ENCODE measurements at places on chromosomes 4 and X.

DNA sequence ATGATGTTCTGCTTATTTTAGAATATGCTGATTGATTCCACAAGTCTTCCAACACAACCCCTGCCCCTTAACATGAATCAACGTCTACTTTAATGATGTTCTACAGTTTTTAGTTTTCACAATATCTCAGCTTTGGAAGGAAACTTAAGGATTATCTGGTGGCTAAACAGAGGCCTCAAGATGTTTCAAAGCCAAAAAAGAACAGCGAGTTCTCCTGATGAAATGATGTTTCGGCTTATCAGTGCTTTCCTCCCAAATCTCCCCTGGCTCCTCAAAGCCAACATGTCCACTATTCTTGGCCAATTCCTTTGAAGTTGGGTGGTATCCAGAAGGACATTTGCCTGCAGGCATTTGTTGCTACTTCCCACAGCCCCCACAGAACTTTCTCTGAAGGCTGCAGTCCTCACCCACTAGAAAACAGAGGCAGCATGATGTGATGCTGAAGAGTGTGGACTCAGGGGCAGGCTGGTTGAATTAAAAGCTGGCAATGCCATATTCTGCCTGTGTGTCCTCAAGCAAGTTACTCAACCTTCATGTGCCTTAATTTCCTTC lies 87.3 kb downstream of the ADGRG4 start:
- DNase-seq, result no peak

- DNase-seq, result peak; percentile 14
These were observed 39.0 kb downstream of the GUCY1A1 start for GRCh38 chr4:155705664-155706063.

DNA sequence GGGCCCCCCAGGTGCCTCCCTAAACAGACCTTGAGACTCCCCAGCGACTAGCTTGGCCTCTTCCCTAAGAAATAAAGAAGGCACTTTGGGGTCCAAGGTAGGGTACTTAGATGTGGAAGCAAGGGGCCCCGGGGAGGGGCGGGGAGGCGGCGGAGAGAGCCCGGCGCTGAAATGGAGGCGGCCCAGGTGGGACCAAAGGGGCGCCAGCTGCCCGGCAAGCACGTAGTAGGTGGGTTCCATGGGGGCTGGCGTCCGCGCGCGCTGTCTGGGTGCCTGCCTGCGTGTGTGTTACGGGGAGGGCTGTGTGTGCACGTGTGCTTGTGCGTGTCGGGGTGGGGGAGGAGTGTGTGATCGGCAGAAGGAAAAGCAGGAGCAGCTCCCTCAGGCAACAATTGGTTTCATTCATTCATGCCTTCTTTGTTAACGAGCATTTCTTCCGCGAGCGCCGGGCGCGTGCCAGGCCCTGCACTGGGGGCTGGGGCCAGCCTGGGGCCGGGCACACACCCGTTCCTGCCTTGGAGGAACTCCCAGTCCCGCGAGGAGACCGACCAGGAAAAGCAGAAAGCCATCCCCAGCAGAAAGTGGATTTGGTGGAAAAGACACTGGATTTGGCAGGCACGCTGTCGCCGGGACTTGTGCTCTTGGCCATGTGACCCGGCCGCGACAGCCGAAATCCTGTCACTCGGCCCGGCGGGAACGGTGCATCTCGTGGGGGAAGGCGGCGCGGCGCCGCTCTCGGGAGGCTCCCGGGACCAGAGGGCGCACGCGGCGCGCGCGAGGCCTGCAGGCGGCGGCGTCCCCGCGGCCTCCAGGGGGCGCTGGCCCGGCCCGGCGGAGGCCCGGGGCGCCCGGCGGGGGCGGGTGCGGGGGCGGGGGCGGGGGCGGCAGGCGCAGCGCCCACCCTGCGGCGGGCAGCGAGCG lies 3.3 kb upstream of the DUSP9 start:
- no peak for DNase-seq

GRCh38 chr4:123812066-123812390 lies 415.4 kb downstream of the SPRY1 start:
- DNase-seq, result no peak

DNA sequence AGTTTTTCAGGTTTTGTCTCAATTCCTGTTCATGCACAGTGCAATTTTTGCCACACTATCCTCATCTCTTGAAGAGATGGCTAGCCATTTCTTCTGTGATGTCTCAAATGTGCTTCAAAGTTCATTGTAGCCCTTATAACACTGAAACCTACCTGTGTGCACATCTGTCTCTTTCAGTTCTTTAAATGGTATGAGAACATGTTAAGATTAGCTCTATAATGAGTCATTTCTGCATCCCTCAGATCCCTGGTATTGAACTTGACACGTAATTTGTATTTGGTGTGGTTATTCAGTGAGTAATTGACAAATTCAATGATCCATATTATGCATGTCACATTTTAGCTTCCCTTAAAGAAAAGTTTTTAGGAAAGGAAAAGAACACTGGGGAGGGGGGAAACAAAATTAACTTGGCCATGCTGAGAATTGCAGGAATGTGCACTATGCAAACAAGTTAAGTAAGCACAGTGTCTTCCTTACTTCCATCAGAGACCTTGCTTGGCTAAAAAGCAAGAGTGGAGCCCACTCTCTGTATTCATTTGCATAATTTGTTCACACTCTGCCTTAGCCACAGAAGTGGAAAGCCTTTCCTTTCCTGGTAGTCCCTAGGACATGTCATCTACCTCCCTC lies 659.8 kb upstream of the MAGEB2 start:
- DNase-seq, result no peak

- no peak for DNase-seq
These were observed 113.5 kb upstream of the USP9X start for GRCh38 chrX:40971736-40972135.

DNA sequence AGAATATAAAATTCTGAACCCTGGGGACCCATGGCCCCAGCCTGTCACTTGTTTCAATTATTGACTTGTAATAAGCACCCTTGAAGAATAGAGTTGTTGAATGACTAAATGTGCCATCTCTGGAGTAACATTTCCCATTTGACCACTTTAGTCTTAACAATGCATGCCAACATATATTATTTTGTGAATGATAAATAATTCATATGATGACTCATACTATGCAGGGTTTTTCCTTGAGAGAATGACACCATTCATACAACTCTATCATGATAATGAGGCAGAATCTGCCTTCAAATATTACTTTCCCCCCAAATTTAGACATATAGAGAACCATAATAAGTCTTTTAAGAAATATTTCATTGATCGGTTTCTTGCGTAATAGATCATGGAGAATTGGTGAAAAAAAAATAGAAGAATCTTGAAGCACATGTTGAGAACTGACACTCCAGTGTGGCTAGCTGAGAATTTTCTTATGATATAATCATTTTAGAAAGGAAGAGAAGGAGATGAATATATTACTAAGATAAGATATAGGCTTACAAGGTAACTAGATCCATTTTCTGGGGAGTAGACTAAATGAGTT lies 404.5 kb downstream of the GRXCR1 start:
- no peak for DNase-seq

GRCh38 chr4:51998837-51999236 lies 21.3 kb downstream of the LRRC66 start:
- DNase-seq, result no peak

DNA sequence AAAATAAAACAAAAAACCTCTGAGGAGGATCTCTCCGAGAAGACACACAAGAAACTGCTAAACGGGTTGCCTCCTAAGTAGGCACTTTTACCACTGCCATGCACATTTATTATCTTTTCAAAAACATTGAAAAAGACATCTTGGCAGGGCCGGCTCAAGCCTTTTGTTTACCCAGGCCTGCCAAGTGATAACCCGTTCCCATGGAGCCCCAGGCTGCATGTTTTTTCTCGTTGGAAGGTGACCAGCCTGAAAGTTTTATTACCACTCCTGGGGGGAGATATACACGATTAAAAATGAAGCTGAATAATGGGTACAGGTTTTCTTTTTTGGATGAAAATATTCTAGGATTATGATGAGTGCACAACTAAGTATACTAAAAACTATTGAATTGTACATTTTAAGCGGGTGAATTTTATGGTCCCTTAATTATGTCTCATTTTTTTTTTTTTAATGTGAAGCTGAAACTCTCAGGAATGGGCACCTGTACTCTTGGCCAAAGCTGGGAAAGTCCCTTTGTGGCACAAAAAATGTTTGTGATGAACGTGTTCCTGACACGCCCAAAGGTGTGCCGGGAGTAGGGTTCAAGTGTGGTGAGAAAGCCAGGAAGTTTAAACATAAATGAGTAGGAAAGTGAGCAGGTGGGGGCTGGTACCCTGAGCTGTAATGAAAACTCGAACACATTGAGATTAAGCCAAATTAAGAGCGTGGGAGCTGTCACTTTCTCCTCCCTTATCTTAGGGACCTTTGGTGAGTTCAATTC lies 1.5 kb upstream of the MAP7D2 start:
- DNase-seq, result no peak

GRCh38 chrX:49117581-49117980 lies 6.0 kb downstream of the GPKOW start:
- no peak for DNase-seq

DNA sequence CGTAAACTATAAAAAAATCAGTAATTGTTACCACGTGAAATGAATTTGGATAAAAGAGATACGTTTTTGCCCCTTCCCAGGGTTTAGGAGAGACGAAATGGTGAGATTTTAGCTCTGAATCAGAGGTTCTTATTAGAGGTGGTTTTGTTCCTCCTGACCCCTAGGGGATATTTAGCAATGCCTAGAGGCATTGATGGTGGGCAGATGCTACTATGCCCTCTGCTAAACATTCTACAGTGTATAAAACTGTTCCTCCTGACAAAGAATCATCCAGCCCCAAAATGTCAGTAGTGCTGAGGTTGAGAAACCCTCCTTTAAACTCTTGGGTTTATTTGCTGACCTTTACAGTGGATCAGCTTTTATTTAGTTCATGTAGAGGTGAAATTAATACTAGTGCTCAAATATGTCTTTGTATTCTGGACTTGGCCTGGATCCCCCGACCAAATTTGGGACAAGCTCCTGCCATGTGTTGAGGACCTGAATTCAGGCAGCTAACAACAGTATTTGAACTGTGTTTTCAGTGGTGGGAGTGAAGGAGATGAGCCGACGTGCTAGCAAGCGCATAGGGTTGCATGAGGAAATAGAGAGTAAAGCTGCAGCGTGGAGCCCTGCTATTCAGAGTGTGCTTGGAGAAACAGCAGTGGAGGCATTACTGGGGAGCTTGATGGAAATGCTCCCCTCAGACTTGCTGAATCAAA lies 126.1 kb downstream of the PTTG2 start:
- no peak for DNase-seq

DNA sequence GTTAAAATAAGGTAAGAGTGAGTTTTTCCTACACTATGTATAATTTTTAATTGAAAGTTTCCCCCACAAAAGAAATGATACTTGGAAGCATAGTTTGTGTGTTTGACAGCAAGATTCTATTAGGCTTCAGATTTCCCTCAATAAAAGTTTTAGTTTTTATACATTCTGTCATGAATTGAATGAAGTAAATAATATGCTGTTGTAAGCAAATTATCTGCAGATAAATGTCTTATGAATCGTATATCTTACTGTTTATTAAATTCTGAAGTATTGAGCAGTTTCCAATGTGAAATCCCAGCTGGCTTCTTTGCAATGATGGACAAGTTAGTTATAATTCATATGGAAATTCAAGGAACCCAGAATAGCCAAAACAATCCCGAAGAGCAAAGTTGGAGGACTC lies 33.5 kb downstream of the RS1 start:
- DNase-seq, result no peak

DNA sequence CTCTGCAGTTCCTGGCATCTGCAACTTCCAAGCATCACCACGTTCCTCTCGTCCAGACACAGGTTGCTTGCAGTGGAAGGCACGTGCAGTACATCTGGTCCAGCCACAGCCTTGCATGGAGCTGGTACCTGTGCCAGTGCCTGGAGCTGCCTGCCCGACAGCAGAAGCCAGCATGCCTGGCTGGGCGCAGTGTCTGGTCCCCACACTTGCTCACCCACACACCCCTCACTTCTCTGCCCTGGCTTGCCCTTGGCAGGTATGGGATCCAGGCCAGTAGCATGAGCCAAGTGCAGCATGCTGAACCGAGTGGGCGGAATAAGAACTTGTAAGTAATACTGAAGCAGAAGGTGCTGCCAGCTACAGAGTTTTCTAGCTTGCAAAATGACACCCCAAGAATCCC lies 39.9 kb downstream of the SH3BGRL start:
- DNase-seq, result no peak

DNA sequence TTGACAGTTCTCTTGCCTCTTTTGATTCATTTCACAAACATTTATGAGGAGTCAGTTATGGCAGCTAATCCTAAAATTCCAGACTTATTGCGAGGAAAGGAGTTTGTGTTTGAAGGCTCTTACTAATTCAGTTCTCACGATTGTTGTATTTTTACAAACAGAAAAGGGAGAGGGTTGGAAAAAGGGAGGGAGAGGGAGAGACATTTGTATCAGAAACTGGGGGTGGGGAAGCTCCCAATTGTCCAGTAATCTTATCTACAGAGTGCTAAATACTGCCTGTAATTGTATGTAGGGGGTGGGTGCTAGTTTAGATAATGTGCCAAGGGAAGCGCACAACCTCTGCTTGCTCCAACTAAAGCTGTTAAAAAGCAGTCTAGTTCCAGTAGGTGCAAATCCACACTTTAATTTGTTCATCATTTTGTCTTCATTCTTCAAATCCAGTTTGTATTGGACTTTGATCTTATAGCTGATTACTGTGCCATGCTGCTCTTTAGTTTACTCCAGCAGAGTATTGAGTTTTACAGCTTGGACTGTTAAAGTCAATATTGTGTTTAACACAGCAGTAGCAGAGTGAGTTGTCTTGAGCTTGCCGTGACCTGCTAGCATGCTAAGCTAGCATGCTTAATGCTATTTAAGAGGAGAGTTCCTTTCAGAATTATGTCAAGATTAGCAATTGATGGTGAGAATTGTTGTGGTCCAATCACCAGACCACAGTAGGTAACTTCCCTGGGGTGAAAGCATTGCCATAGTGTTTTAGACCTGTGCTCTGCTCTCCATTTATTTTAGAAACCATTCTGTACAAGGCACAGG lies 13.9 kb downstream of the FNIP2 start:
- DNase-seq, result no peak

- peak; percentile 46 for DNase-seq
These were observed 241.2 kb downstream of the ARHGAP24 start for GRCh38 chr4:85715991-85716737.

GRCh38 chrX:73577361-73577760 lies 14.4 kb downstream of the CHIC1 start:
- peak; percentile 77 for DNase-seq

DNA sequence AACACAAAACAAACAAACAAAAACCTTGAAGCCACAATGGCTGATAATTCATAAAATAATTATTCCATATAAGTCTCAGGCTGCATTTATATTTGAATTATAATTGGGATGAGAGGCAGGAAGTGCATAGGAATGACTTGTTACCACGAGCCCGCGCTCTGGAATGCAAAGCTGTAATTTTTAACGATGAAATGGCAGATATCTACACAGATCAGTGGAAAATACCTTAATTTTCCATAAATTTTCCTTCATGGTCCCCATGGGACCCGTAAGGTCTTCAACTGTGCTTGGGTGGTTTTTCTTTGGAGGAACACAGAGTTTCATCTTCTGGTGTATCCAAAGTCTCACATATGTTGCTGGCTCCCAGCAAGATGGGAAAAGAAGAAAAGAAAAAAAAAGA lies 226.8 kb downstream of the SHOX start:
- DNase-seq, result no peak

DNA sequence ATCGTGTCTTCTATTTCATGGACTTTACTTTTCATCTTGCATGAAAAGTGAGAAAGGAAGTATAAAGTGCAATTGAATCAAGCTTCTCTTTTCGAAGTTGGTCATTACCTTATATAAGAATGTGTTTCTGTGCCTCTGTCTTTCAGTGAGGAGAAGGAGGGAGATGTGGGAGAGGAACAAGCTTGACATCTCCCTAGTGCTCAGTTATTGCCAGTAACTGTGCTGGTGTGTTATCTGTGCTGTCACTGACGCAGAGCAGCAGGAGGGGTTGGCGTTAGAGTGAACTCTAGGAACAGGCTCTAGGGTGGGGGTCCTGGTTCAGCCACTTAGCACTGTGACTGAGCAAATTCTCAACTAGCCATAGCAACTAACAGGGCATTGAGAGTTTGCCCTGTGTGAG lies 34.0 kb upstream of the TBC1D9 start:
- no peak for DNase-seq
